CD4-positive, alpha-beta T cell treated with Interleukin-17A for 1 hour (primary cell): ENCODE measurements at places on chromosomes 4 and X.

GRCh38 chr4:156976147-156976546 is 4.5 kb upstream of the PDGFC start:
- DNase-seq, result no peak

DNA sequence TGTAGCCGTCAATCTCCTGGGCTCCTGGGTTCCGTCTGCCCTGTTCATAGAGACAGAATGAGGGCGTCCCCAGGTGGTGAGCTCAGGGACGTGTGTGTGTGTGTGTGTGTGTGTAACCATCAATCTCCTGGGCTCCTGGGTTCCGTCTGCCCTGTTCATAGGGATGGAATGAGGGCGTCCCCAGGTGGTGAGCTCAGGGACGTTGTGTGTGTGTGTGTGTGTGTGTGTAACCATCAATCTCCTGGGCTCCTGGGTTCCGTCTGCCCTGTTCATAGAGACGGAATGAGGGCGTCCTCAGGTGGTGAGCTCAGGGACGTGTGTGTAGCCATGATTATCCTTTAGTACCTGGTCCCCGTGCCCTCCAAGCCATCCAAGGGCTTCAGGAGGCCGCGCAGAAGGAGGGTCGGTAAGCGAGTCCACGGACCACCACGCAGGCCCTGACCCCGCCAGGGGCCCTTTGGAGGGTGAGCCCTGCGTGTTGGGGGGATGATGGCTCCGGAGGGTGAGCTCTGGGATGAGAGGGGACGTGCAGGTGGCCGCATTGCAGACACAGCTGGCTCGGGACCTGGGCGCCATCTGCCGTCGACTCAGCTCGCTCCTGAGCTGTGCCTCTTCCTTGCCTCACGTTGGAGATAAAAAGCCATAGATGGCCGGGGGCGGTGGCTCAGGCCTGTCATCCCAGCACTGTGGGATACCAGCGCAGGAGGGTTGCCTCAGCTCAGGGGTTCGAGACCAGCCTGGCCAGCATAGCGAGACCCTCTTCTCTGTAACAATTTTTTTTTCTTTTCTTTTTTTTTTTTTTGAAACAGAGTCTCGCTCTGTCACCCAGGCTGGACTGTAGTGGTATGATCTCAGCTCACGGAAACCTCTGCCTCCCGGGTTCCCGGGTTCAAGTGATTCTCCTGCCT is 5.4 kb upstream of the GTPBP6 start:
- peak; percentile 62 for DNase-seq

- DNase-seq, result no peak
Observed at GRCh38 chr4:32417113-32417704, 1697.0 kb downstream of the PCDH7 start.

- no peak for DNase-seq
Observed at GRCh38 chr4:26355392-26356052, 34.7 kb downstream of the RBPJ start.

DNA sequence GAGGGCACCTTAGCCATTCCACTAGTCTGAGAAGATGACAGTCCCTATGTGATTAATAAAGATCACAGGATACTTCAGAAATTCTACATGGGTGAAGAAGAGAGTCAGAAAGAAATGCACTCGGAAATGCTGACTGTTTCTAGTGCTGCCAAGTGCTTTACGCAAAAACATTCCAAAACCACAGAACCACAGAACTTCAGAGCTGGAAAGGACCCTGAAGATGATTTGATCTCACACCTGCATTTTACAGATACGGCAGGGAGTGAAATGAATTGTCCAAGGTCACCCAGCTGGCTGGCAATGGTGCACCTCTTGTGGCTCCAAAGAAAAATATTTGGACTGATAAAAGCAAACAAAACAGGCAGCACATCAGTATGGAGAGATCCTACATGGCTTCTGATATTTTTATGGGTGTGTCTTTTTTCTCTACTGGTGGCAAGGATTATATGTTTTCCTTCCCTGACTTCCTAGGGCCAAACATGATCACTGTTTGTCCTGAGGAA is 115.9 kb downstream of the MAML3 start:
- DNase-seq, result no peak

DNA sequence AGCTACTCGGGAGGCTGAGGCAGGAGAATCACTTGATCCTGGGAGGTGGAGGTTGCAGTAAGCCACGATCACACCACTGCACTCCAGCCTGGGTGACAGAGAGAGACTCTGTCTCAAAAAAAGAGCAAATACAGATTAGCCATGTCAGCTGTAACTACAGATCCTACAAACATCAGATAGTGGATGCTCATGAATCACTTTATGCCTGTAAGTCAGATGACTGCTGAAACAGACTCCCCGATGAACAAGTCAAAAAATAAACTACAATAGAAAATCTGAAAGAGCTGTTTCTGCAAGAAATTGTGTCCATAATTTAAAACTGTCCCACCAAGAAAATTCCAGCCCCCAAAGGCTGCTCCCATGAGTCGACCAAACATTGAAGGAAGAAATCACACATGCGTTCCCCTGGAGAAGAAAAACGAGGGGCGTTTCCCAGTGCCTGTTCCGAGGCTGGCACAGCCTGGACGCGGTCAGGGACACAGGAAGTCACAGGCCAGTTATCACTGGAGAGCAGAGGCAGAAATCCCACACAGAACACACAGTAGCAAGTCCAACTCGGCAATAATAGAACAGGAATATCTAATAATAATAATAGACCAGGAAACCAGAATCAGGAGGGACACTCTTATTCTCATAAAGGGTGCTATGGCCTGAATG is 30.0 kb upstream of the GTPBP6 start:
- no peak for DNase-seq

GRCh38 chrX:136258951-136259350 is 7.8 kb upstream of the MAP7D3 start:
- DNase-seq, result no peak

DNA sequence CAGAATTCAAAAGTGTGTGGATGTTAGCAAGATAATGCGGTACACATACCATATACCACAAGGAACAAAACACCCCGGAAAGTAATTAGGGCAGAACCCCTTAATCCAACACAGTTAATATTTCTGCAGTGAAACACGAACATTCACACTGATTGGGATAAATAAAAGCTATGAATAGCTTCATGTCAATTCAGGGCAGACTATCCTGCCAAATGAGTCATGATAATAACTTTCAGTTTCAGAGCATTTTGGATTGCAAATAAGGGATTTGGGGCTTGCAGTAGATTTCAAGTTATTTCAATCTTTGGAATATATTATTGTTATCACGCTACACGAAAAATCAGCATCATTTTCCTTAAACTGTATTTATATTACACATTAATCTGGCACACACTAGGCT is 24.3 kb downstream of the IRF2 start:
- no peak for DNase-seq

DNA sequence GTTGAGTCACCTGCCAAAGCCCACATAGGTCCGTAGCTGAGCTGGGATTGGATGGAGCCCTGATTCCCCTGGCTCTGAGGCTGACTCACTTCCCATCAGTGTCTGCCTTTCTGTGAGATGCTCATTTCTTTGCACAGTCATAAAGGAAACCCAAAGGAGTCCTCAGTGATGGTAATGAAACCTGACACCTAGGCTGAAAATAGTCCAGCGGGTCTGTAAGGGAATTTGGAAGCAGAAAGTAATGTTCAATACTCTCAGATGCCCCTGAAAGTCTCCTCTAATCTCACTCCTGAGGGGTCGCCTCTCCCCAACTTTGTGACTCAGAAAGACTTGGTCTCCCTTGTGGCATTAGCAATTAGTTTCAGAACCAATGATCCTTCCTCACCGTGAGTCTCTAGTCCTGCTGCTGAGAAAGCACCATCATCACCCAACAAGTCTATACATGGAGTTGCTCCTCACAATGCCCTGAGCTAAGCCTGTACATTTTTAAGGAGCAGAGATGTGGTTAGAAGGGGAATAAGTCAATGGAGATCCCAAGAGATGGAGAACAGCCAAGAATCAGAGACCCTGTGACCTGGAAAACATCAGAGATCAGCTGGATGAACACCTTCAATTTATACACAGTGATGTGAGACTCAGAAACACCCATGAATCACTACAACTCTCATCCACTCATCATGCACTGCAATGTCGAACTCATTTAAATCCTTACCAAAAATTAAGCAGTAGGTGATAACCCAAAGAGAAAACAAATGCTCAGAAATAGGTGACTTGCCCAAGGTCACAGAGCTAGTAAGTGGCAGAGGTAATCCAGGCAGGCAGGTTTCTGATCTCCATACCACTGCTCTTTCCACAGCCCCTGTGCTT is 219.0 kb upstream of the CPEB2 start:
- no peak for DNase-seq

- no peak for DNase-seq
Observed at GRCh38 chrX:44970709-44971108, 97.7 kb downstream of the KDM6A start.

GRCh38 chr4:10746371-10747171 is 62.0 kb upstream of the CLNK start:
- DNase-seq, result no peak

DNA sequence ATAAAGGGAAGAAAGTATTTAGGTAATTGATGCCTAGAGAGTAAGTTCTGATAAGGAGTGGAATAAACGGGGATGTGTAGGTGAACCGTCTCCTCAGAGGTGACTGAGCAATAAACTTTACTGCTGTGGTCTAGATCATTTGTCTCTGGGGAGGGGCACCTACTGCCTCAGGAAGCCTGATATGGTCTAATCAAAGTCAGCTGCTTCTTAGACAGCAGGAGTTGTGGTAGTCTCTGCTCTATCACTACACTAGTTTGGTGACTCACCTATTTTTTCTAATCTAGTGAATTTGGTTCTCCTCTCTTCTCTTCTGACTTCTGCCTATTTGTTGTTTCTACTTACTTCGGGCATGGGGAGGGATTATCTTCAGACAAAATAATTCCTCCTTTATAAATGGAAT is 95.1 kb upstream of the STIM2 start:
- no peak for DNase-seq

- no peak for DNase-seq
Observed at GRCh38 chr4:187333151-187333550, 609.5 kb upstream of the FAT1 start.

GRCh38 chrX:78333521-78333920 is 6.1 kb upstream of the CYSLTR1 start:
- peak; percentile 80 for DNase-seq

GRCh38 chrX:108945883-108946523 is 209.6 kb upstream of the IRS4 start:
- no peak for DNase-seq

- no peak for DNase-seq
Observed at GRCh38 chr4:1126506-1126905, 13.1 kb upstream of the RNF212 start.

DNA sequence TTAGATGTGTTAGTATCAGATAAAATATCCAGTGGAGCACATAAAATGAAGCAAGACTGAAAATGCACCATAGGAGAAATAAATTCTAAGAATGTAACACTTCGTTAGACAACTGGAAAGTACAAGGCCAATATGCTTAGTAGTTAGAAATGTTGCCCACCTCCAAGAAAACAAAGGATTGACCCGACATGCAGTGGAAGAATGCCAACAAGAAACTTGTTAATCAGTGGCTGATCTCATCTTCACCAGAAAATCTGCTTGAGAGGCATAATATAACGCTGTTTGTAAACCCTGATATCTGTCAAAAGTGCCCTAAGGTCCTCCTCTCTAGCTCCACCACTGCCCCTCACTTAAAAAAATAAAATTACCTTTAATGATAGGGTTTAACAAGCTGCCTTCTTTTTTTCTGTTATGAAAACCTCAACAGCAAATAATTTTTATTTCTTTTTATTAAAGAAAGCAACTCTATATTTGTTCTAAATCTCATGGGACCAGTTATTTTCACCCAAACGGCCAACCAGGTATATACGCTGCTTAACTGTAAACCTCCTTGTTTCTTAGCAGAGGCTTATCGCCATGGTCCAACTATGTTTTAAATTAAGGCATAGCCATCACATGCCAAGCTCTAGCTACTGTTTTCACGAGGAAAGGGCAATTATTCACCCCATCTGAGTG is 1.8 kb downstream of the RASGEF1B start:
- DNase-seq, result no peak

DNA sequence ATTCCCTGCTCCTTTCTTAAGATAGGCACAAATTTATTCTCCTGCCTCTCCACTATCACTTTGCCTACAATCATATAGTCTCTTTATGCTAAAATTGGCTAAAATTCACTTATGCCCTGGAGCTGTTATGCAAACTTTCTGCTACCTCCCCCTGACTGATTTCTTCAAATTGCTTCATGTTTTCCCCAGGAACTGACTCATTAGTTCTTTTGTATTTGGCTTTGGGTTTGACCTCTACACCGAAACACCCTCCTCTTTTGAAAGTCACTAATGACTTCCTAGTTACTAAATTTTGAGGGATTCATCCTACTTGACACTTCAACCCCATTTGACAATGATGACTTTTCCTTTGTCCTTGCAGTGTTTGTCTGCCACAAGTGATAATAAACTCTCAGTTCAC is 222.6 kb downstream of the NDST4 start:
- no peak for DNase-seq

- DNase-seq, result no peak
Observed at GRCh38 chrX:139020801-139021200, 309.3 kb upstream of the FGF13 start.

DNA sequence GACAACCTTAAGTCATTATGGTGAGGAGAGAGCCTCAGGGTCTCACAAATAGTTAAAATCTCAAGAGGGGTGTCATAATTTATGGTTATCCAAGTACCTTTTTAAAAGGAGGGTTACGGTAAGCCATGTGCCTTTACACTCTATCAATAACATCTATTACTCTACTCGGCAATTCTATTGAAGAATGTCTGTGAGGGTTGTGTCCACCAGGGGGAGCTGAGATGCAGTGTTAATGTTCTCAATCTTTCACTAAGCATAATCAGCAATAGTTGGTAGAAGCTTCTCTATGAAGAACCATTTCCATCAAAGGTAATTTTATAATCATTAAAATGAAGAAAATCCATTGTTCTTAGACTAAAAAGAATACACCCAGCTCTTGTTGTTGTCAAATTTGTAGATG is 457.4 kb downstream of the CENPC start:
- DNase-seq, result peak; percentile 24

GRCh38 chr4:188879598-188879997 is 740.4 kb downstream of the TRIML1 start:
- no peak for DNase-seq

DNA sequence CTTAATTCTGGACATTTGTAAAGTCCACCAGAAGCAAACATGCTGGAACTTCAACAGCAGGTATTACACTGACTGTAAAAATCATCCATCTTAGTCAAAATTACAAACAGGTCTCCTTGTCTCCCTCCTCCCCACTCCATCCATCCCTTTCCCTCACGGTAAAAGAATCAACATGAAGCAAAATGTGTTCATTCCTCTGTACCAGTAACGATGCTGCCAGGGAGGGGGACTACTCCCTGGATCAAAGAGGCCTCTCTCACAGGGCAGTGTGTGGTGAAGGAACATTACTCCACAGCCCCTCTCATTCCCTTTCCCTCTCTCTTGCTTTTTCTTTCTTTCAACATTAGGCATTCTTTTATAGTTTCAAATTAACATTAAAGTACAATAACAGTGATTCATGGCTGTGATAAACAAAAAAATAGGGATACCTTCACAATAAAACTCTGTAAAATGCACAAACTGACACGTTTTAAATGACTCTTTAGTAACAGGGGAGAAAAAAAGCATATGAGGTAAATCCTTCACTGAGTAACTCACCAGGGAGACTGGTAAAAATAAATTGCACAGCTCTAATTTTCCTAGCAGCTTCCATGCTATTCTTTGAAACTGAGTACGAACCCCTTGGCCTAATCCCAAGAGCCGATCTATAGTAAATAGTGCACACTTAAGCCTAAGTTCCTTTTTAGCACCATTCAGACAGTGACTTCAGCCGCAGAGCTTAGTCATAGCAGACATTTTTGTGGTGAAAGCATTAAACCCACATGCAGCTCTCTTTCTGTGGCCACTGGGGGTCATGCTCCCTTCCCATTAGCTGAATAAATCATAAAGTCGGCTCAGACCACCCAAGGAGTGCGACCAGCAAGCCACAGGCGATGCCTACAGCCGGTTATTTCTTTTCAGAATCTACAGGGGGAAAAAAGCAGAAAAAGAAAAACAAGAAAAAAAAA is 215.6 kb upstream of the GYPA start:
- DNase-seq, result no peak
